Left colon (tissue), 2 donors: ENCODE measurements at places on chromosomes 1 and 21.
A peak's percentile ranks its signal among the peaks of the same experiment; 100 is the strongest.

DNA sequence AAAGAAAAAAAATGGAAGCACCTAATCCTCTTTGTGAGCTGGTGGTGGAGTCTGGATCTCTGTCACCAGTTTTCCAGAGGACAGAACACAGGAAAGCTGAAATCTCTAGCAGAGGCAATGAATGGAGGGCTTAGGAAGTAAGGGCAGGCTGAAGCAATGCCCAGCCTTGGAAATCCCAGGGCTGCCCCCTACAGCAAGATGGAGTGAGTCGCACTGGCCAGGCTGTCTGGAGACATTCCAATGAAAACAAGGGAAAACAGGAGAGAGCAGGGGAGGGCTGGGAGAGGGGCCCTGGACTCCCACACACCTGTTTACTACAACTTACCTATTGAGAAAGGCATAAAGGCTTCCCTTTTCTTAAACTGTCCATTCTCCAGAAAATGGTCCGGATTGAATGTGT is 25.9 kb downstream of the CYP2J2 start:
- DNase-seq: no peak

DNA sequence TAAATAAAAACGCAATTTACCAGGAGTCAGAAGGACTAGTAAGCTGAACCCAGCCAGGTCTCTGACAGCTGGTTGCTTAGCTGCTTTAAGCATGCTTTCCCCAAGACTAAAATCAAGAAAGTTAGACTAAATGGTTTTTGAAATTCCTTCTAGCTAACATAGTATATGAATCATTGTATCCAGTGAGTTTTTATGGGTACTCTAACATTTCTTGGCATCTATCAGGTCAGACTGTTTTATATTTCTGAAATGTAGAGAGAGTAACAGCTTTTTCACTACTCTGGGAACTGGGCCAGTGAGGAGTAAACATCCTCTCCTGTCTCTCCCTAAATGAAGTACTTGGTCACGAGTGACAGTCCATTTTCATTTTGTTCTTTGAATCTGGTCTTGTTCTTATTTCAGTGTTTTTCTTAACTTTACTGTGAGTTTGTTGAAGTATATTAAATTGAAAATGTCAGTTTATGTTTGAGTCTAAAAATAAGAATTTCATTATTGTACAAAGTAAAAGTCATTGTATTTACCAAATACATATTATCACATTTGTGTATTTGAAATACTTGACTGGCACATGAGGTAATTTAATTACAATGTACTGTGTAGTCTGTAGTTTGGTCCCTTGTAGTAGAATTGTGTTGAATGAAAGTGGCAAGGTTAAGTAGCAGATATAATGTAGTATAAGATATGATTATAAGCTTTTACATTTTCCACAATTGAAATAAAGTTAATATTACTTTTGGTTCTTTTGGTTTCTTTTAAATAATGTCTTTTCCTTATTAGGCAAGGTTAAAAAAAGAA is 47.6 kb downstream of the PKN2 start:
- DNase-seq: peak; percentile 41

DNA sequence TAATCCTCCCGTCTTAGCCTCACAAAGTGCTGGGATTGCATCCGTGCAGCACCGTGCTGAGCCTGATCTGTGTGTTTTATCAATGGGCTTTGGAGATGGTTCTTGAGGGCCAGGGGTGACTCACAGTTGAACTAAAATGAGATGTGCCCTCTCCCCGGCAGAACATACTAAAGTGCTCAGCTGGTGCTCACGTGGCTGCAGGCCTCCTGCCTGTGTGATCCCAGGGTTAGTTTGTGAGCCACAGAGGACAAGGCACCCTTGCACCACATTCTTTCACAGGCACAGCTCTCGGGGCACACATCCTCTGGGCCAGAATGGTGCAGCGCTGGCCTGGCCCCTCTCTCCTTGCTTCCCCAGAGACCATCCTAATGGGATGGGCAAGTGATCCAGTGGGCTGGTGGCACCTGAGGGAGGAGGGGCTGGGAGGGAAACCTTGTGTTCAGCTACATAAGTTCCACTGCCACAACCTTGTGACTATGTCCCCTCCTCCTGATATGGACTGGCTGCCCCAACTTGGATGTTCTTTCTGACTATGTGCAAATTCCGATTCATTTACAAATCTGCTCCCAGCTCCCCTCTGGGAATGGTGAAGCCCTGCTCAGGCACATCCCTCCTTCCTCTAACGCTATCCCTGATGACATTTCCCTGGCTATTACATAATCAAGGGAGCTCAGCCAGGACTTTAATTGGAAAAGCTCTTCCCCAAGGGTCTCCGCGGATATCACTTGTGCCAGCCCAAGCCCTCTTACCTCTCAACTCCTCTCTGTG is 197.0 kb upstream of the EDN2 start:
- DNase-seq: no peak

DNA sequence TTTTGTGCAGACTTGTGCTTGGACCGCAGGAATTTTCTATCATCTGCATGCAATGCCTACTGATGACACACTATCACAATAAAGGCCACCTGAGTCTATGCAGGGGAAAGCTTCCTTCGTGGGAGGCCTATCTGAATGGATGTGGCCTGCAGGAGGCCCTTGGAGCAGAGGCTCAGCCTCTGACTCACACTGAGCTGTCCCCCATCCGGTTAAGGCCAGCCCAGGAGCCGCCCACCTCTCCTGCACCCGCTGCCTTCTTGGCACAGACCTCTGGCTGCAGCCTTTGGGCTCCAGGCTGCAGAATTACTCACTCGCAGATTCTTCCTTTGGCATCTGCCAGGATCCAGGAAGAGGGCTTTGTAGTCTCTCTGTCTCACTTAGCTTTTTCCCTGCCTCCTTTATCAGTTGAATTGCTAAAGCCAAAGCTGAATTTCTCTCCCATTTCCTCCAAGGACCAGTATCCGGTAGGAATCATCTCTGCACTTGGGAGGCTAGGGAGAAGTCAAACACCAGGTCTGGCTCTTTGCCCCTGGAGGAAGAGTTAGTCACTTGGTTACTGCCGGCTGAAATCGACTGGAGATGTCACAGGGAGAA is 65.1 kb upstream of the JUN start:
- DNase-seq: peak; percentile 51

DNA sequence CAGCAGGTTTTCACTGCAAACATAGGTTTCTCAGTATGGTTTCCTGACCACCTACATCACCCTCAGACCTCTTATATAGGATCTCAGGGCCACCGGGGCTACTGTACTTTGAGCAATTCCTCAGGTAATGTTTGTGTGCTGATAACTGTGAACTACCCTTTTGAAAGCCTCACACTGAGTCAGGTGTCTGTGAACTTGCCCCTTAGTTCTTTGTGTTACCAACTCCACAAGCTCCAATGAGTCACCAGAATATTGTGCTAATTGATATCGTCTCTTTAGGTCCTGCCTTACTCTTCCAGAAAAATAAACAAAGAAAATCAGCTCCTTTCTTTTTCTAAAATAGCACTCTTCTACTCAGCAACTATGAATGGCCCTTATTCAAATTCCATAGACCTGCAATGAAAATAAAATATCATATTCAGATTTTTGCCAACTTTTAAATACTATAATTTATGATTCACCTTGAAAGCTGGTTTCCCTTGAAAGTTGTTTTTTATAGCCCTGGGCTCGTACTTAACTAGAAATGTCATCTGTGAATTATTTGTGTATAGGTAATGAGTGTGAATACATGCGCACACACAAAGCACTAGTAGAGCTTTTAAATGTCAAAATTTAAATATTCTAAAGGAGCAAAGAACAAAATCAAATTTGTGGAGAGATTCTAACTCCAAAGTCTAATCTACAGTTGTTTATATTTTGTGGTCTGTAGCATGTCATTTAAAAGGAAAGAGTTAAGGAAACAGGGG is 88.1 kb upstream of the WARS2 start:
- DNase-seq: no peak

DNA sequence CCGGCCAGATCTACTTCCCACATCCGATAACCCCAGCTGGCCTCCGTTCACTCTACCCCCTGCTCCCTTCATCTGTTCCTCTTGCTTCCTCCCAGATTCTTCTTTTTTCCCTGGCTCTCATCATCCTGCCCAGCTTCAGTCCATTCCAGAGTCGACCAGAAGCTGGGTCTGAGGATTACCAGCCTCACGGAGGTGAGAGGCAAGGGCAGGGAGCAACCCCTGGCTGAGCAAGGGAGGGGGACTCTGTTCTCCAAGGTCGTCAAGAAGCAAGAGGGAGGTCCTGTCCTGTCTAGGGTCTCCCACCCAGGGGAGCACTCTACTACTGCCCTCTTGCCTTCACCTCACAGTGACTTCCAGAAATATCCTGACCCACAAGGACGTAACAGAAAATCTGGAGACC is 3.9 kb downstream of the JTB start:
- no peak for DNase-seq

DNA sequence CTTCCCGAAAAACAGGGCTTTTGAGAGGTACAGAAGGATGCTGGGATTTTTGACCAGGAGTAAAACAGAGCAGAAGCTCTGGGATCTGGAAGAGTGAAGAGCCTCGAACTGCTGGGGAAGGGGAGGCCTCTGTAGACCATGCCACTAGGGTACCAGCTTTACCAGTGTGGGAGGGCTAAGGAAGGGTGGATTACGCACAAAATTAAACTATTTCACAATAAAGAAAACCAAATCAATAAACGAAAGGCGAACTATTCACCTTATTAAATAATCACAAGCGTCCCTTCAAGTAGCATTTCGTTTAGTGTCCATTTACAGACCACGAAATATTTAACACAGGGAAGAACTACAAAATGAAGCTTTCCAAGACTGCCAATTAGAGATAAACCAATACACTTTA is 723 bp downstream of the CZIB start:
- no peak for DNase-seq

- no peak for DNase-seq
Measured at GRCh38 chr21:42533963-42534355, 20.3 kb downstream of the SLC37A1 start.

DNA sequence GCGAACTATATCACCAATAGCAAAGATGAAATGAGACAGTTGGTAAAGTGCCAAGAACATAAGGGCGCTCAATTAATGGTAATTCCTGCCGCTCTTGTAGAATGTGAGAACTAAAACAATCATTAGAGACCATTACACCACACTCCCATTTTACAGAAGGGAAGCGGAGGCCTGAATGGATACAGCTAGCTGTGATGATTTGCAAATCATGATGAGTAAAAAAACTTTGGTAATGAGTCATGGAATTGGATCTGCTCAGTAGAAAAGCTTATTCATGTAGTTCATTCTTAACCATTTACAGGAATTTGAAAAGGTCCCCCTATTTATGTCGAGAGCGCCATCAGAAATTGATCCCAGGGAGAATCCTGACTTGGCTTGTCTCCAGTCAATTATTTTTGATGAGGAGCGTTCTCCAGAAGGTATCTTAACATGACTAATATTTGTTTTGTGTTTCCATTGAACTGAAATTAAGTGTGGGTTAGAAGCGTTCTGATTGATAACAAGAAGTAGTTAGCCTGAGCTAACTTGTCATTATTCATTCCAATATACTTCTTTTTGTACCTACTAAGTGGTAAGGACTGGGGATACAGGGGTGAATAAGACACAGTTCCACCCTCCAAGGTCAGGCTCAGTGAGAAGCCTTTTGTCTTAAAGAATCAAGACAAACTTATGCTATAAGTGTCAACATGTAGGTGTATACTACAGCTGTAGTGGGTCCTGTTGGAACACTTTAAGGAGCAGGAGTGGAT is 812 bp downstream of the TTC4 start:
- DNase-seq: no peak

DNA sequence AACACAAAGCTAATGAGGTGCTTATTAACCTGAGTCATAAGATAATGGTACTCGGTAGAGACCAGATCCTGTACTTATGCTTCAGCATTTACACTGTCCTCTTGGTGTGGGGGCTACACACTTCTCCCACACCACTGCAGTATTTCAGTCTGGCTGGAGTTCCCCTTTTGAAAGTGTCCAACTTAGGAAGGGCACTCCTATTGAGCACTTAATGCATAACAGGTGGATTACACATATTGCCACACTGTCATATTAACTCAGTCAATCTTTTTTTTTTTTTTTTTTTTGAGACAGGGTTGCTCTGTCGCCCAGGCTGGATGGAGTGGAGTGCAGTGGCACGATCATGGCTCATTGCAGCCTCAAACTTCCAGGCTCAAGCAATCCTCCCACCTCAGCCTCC is 1.5 kb downstream of the GPATCH4 start:
- DNase-seq: no peak

GRCh38 chr21:31997191-31997590 is 124.4 kb downstream of the HUNK start:
- DNase-seq: no peak

- DNase-seq: no peak
Measured at GRCh38 chr21:33892853-33893252, 22.8 kb downstream of the ATP5PO start.
